ENCODE measurements at places on chromosomes 3 and 15.

- DNase-seq, result no peak
Observed at GRCh38 chr3:172137287-172138192, 98.2 kb downstream of the FNDC3B start.

DNA sequence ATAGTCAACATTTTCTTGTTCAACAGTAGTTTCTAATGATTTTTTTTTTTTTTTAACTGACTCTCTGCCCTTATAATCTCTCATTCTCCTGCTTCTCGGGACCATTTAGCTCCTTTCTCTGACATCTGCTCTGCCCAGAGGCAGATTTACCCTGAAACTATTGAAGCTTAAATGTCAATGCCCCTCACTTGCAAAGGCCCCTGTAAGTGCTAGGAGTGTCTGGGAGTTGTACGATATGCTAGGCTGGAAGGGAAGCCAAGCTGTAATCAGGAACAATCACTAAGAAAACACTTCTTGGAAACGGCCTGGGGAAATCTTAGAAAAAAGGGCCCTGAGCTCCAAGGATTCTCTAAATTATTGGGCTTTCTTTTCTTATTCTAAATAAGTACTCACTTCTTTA lies 5.8 kb upstream of the PLOD2 start:
- no peak for DNase-seq

DNA sequence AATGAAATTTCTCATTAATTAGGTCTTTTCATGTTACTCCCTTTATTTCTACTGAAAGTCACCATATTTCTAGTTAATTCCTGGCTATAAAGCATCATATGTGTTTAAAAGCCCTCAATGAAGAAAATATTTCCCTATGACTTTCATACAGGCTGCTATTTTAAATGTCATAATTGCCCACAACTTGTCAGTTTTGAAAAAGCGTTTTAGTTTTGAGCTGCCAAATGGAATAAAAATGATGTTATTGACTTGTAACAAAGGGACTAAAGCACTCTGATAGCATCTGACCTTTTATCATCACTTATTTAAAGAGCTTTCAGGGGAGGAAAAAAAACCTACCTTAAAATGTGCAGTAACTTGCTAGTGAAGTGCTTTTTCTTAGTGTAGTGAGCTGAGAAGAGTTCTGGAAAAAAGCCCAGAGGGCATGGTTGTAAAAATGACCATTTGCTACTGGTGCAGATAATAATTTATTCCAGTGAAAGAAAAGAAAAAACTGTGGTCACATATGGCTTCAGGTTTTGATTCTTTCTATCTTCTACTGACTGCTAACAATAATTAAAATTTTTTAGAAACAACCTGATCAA lies 877.2 kb downstream of the CADM2 start:
- DNase-seq, result no peak

GRCh38 chr3:130963444-130963843 lies 63.2 kb downstream of the ASTE1 start:
- no peak for DNase-seq

DNA sequence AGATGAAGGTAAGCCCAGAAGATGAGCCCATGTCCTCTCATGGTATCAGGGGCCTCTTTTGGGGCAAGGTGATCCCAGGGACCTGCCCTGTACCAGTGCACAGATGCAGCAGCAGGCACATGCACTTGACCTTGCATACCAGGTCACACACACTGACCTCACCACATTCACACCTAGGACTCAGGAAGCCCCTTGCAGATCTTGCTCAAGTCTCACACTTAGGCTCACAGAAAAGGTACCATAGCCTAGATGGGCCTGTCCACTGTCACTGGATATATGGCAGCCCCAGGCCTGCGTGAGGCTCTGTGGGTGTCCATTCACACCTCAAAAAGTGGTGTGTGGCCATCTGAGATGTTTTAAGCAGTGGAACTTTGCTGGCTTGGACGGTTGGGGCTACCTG lies 58.7 kb downstream of the CACNA2D2 start:
- DNase-seq, result no peak

- DNase-seq, result no peak
Observed at GRCh38 chr3:48980295-48980694, 9.7 kb upstream of the P4HTM start.

Data from fibroblast of skin of scalp (primary cell).